ENCODE measurements at places on chromosomes 5 and 9. TPM values are rescaled to one million over a fixed set of nuclear protein-coding genes. Genes with fewer than 3 reads are reported as not detected.

The CD72 gene
- 1.7 TPM for total RNA-seq

The CCNO gene
- total RNA-seq: 8.8 TPM

The STKLD1 gene
- total RNA-seq: 1.0 TPM

The PCDHGB7 gene
- 2.2 TPM for total RNA-seq

The NOXA1 gene
- total RNA-seq: 2.0 TPM

The ALDH1A1 gene
- 0.33 TPM for total RNA-seq

The PRR16 gene
- total RNA-seq: 1.3 TPM

The ZBED3 gene
- 8.3 TPM for total RNA-seq

The C9orf50 gene
- total RNA-seq: not detected

The PPP2R2B gene
- 0.72 TPM for total RNA-seq

The CDH6 gene
- not detected for total RNA-seq

The PITX1 gene
- 21.3 TPM for total RNA-seq

The SPATA31E1 gene
- not detected for total RNA-seq

The TMEFF1 gene
- 0.33 TPM for total RNA-seq

The LECT2 gene
- total RNA-seq: not detected

The OR1Q1 gene
- total RNA-seq: 0.17 TPM

The MAMDC2 gene
- total RNA-seq: 33.5 TPM

The PCDHAC2 gene
- total RNA-seq: 13.1 TPM

The CDC20B gene
- not detected for total RNA-seq

The DDX4 gene
- total RNA-seq: not detected

The GDNF gene
- total RNA-seq: 1.0 TPM

The HMCN2 gene
- total RNA-seq: 0.08 TPM

The EGR1 gene
- 159 TPM for total RNA-seq

The SURF4 gene
- total RNA-seq: 189 TPM

The SCGB3A2 gene
- total RNA-seq: not detected
